Activated CD4-positive, alpha-beta T cell treated with anti-CD3 and anti-CD28 coated beads, Interleukin-2, amount 10 ng/mL, durations not matched to agents 7 days and 5 days (primary cell): ENCODE measurements at places on chromosomes 1 and 21. TPM values are rescaled to one million over a fixed set of nuclear protein-coding genes. Genes with fewer than 3 reads are reported as not detected.

GRCh38 chr1:7130127-7130526 is 344.9 kb downstream of the CAMTA1 start:
- DNase-seq = no peak

The GJC2 gene
- 0.62 TPM for total RNA-seq

GRCh38 chr1:57474137-57474750 is 50.4 kb upstream of the DAB1 start:
- no peak for DNase-seq

DNA sequence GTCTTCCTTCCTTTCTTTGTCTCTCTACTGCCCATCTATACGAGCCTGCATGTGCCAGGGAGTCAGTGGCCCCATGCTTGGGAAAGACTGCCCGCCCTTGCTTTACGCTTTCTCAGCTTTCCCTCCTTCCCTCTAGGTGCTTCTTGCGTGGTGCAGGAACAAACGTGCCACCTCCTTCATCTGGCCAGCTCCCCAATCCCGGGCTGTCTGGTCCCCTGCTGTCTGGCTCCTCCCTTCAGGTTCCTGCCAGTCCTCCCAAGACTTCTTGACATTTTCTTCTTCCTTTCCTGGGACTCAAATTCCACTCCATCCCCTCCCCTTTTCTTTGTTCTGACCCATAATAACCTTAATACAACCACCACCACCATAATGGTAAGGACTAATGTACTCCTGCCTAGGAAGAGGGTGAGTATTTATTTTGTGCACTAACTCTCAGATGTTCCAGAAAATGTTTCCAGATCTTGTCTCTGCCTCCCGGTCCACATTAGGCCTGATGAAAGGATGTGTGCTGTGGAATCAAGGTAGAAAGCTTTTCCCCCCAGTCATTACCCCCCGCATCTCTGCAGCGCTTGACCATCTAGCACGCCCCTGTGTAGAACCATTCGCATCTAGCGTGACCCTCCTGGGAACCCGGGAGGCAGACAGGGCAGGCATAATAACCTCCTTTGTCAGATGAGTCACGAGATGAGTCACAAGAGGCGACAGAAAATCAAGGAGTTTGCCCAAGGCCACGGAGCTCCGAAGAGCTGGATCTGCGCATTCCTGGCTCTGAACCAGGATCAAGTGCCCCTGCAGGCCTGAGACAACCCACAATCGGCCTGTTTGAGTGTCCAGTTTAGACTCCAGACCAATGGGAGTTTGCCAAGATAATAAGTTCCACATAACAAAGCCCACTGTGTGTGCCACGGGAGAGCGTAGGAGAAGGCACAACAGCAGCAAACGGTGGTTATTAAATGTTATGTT is 60.1 kb upstream of the NEK2 start:
- DNase-seq = no peak

The SPRR1B gene
- not detected for total RNA-seq

DNA sequence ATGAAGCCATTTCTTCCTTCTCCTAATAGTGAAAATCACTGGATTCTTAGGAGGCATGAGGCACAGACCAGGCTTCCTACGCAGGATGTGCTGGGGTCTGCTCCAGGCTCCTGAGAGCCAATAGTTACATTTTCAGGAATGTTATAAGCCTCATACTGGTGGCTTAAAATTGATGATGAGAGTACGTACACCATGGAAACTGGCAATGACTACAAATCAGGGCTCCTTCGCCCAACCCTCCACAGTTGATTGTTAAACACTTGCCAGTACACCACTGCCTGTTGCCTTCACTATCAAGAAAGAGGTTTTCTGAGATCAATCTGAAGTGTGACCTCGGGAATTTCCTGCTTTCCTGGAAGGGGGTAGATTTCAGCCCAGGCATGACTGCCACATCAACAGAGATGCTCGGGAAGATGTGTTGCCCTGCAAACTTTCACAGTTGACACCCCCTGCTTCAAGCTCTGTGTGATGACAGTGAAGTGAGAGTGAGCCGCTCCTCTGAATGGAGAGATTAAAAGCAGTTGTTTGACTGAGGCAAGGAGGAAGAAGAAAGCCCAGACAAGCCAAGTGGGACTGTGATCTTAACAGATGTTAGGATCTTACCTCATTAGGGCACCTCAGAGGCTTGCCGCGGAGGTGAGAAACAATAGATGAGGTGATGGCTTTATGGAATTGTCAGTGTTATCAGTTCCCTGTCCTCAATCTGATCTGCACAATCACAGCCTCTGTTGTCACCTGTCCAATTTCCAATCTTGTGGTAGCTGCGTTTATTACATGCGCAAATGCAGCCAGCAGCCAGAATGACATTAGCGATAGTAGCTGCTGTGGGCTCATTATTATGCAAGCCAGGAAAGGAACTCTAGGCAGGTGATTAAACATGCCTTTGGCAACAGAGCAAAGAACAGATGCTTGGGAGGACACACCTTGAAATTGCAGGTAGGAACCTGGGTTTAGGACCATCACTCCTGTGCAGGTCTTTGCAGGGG is 277.3 kb downstream of the KAZN start:
- no peak for DNase-seq

The HSPB7 gene
- total RNA-seq = not detected

DNA sequence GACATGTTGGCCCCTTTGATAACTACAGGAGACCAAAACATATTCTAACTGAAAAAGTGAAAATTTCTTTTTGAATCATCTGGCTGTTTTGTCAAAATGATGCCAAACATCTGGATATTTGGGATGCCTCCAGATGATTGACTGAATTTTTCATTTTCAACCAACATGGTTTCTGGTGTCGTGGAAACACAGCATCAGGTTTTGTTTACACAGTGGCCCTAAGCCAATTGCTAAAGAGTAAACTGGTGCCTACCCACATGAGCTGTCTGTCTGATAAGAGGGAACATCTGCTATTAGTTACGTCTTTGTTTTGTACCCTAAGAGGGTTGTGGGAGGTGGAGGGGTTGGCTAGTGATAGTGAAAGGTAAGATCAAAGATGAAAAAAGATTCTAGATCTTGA is 204.8 kb downstream of the KCNK2 start:
- DNase-seq = no peak

The ERG gene
- total RNA-seq = not detected

The GREM2 gene
- 0.52 TPM for total RNA-seq

GRCh38 chr1:213256438-213257087 is 205.5 kb downstream of the RPS6KC1 start:
- DNase-seq = no peak

- DNase-seq = no peak
Measured at GRCh38 chr21:35350965-35351364, 301.9 kb upstream of the RUNX1 start.

- DNase-seq = no peak
Measured at GRCh38 chr21:37249112-37249904, 17.8 kb downstream of the VPS26C start.

DNA sequence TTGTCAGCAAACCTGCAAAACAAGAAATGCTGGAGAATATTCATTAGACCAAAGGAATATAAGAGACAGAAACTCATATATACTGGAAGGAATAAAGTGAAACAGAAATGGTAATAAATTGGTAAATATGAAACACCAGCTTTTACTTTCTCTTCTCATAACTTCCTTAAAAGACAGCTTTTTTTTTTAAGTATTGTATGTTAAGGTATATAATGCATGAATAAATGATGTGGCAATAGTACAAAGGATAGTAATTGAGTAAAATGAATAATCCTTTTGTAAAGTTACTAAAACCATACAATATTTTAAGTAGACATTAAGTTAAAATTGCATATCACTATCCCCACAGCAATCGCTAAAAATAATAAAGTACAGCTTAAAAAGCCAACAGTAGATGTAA is 64.8 kb downstream of the TRIM33 start:
- DNase-seq = no peak

DNA sequence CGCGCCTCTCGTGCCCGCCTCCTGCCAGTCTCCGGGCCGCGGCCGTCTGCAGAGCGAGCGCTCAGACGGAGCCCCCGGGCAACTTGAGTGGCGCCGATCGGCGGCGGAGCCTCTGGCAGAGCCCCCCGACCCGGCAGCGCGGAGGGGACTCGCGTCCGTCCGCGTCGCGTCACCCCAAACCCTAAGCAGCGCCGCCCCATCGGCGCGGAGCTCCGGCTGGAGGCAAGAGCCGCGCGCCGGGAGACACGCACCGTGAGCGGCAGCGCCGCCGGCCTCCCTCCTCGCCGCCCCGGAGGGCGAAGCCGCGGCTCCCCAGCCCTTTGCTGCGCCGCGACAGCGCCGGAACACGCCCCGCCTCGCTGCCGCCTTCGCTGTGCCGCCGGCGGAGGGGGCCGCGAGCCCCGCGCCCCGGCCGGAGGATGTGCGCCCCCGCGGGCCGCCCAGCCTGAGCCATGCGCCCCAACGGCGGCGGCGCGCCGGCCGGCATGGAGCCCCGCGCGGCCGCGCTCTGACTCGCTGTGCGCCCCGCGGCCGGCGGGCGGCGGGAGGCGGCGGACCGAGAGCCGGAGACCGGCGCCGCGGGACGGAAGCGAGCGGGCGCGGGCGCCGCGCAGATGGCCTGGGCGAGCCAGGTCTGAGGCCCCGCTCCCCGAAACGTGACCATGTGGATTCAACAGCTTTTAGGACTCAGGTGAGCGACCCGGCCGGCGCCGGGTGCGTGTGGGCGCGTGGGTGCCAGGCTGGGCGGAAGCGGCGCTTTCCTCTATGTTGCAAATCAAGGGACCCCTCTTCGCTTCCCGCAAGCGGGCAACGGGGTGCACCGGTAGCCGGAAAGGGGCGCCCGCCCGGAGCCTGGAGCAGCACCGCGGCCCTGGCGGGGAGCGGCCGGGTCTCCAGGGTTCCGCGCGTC is 610 bp downstream of the AJAP1 start:
- no peak for DNase-seq

DNA sequence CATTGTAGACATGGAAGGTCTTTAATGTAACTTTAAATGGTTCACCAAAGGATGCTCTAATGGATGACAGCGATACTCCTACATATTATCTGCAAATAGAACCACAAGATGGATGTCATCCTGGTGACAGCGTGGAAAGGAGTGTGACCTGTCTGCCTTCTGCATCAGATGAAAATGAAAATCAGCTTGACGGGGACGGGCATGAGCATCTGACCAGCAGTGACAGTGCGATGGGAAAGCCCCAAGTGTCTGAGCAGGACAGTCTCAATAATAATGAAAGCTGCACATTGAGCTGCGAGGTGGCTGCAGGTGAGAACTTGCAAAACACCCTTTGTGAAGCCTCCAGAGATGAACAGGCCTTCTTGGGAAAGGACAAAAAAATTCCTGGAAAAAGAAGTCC is 25.2 kb downstream of the CNST start:
- DNase-seq = no peak

The C1orf210 gene
- not detected for total RNA-seq

The PTGFR gene
- total RNA-seq = not detected
